Chondrocyte (in vitro differentiated cells): ENCODE measurements at places on chromosomes 4 and X. TPM values are rescaled to one million over a fixed set of nuclear protein-coding genes. Genes with fewer than 3 reads are reported as not detected.

Gene FUNDC1
- 12.0 to 15.6 TPM (median 13.1 TPM) in 3 replicates for total RNA-seq

Gene WDR17
- total RNA-seq = 0.31 to 0.85 TPM (median 0.50 TPM) in 3 replicates

Gene TMLHE
- 10.7 to 18.1 TPM (median 12.9 TPM) in 3 replicates for total RNA-seq

Gene USP38
- total RNA-seq = 17.8 to 21.2 TPM (median 18.9 TPM) in 3 replicates

Gene MAGEB17
- total RNA-seq = not detected in 3 replicates

Gene LRCH2
- 10.5 to 11.6 TPM (median 11.1 TPM) in 3 replicates for total RNA-seq

Gene SH2D1A
- 0.82 TPM in 1 of 3 replicates, not detected in the others for total RNA-seq

Gene RP2
- 18.4 to 18.8 TPM (median 18.6 TPM) in 3 replicates for total RNA-seq

Gene CENPVL2
- total RNA-seq = not detected in 3 replicates

Gene SPATA18
- total RNA-seq = 17.9 to 18.7 TPM (median 18.6 TPM) in 3 replicates
